ENCODE measurements at places on chromosomes 5 and 9.

GRCh38 chr9:127187231-127187956 is 65.0 kb upstream of the ANGPTL2 start:
- DNase-seq = no peak

GRCh38 chr5:94021246-94021645 is 279.8 kb upstream of the POU5F2 start:
- no peak for DNase-seq

GRCh38 chr9:32992595-32993238 is 8.7 kb downstream of the APTX start:
- no peak for DNase-seq

DNA sequence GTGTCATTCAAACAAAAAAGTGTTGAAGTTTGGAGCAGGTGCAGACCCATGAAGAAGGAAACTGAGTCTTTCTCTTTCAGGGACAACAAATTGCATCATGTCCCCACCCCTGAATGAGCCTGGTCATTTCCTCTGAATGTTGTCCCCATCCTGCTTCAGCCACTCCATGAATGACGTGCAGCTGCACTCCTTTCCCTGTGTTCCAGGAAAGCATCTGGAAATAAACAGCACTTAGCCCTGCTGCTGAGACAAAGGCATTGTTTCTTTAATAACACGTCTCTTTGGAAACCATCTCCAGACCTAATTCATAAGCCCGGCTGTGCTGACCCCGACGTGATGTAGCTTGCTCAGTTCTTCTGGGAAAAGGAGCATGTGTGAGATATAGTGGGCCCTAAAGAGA is 682.3 kb downstream of the BRINP1 start:
- no peak for DNase-seq

DNA sequence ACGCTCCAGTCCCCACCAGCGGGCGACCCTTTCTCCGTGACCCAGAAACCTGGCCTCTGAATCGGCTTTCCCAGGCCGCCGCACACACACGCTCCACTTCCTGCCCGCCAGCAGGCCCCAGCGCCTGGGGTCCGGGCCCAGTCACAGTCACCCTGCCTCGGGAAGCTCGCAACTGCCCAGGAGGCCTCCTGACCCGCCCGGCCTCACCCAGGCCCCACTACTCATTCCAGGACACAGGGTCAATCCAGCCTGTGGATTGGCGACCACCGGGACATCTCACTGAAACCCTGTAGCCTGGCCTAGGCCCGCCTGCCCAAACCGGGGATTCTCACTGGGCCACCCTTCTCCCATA is 2.7 kb upstream of the IRX4 start:
- DNase-seq = no peak

GRCh38 chr5:129459777-129460671 is at the start of gene ADAMTS19:
TSS of gene ADAMTS19 (plus strand) at chr5:129460298. CDS start at chr5:129460392, 94 bp downstream.
- DNase-seq = no peak

DNA sequence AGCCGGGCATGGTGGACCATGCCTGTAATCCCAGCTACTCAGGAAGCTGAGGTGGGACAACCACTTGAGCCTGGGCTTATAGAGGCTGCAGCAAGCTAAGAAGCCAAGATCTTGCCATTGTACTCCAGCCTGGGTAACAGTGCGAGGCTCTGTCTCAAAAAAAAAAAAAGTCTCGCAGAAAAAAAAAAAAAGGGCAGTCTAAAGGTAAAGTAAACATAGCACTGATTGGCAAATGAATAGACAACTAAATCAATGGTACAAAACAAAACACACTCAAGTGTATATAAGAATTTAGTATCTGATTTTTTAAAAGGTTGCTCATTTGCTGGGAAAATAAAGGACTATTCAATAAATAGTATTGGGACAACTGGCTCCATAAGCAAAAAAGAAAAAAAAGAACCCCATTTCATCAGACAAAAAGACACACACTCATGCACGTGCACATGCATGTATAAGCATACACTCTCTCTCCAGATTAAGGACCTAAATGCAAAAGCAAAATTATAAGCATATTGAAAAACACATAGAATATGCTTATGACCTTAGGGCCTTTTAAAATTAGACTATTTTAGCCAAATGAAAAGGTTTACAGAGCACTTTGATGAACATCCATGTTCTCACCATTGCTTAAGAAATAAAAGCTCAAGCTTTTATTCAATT is 5.7 kb downstream of the IL6ST start:
- DNase-seq = no peak

All from activated naive CD4-positive, alpha-beta T cell treated with anti-CD3 and anti-CD28 coated beads, Interleukin-2, amount 10 ng/mL, durations not matched to agents 7 days and 5 days (primary cell).